ENCODE measurements at places on chromosomes 1 and 21. TPM values are rescaled to one million over a fixed set of nuclear protein-coding genes. Genes with fewer than 3 reads are reported as not detected.

DNA sequence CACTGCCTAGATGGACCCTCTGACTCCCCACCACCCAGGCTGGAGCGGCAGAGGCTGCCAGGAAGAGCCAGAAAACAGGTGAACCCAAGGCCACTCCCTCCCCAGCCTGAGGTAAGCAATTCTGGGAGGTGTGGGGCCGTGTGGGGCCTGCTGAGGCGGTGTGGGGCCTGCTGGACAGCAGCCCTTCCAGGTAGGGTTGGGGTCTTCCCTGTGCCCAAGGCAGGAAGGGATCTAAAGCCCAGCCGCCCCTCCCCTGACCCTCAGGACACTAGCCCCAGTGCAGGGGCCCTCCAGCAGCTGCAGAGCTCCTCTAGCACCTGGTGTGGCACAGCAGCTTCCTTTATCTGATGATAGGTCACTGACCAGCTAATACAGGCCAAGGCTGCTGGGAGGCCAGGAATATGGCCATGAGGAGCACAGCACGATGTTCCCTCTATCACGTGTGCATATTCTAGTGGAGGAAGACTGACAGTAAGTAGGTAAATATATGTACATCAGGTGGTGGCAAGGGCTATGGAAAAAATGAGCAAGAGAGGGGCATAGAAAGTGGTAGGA lies 86.9 kb downstream of the IER5 start:
- DNase-seq = no peak

DNA sequence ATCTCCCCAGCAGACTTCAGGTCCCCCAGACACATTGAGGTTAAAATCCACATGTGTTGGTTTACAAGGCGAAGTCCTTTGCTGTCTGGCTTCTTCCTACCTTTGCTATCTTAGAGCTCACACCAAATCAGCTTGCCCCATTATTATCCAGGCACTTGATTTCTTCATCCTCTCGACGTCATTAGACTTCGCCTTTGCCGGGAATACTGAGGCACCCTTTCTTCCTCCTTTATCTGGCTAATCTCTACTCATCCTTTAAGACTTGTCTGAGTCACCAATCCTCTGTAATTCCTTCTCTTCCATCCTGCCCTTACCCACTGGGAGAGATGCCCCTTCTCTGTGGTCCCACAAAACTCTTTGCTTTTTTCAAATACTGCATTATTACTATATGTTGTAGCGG lies 9.2 kb upstream of the XCL2 start:
- DNase-seq = no peak

BSND gene
- not detected for total RNA-seq

CD164L2 gene
- not detected for total RNA-seq

SELE gene
- 0.65 TPM for total RNA-seq

- DNase-seq = no peak
These were observed 89.5 kb downstream of the SCMH1 start for GRCh38 chr1:41152622-41153044.

VHLL gene
- total RNA-seq = not detected

- no peak for DNase-seq
These were observed 43.7 kb downstream of the KIF21B start for GRCh38 chr1:200979574-200980451.

- no peak for DNase-seq
These were observed 49.9 kb downstream of the COL6A1 start for GRCh38 chr21:46031484-46031883.

AQP10 gene
- total RNA-seq = 0.08 TPM

DNA sequence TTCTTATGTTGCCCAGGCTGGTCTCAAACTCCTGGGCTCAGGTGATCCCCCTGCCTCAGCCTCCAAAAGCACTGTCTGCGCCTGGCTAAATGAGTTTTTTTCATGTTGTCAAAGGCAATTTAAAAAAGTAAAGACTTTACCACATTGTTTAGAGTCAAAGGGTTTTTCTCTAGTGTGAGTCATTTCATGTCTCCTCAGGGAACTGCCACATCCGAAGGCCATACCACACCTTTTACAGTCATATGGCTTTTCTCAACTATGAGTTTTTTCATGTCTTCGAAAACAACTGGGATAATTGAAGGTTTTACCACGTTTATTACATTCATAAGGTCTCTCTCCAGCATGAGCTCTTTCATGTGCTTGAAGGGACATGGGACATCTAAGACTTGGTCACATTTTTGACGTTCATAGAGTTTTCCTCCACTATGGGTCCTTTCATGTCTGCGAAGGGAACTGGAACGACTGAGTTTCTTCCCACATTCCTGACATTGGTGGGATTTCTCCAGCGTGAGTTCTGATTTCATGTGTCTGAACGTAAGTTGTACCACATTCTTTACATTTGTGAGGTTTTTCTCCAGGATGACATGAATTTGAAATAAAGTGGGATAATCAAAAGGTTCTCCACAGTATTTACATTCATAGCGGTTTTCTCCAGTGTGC lies 65.6 kb downstream of the UCHL5 start:
- DNase-seq = no peak

DNA sequence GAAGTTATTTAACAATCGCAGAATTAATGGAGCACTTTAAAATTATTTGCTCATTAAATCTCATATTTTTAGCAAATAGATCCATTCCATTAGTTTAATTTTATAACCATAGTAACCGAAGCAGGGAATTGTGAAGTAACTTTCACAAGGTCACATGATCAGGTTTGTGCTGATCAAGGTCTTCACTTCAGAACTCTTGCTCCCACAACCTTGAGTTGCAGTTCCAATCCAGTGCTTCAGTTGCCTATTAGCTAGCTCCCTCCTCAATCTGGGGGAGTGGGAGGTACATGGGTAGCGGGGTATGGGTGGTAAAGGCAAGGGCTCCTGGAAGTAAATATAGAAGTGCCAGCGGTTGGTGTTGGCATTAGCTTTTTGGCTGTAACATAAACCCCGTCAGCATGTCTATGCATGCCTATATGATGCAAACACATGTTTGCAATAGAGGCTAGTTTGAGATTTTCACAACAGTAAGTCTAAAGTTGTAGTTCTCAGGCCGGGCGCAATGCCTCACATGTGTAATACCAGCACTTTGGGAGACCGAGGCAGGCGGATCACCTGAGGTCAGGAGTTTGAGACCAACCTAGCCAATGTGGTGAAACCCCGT lies 5.8 kb downstream of the ATP5IF1 start:
- DNase-seq = no peak

GRCh38 chr1:26838474-26839338 lies 12.2 kb downstream of the ZDHHC18 start:
- no peak for DNase-seq

TTLL10 gene
- 0.22 TPM for total RNA-seq

Measured in Right ventricle myocardium superior (tissue), 1 donor.